ENCODE measurements at places on chromosomes 3 and 15. TPM values are rescaled to one million over a fixed set of nuclear protein-coding genes. Genes with fewer than 3 reads are reported as not detected.

The KBTBD13 gene
- not detected for total RNA-seq

The NME9 gene
- total RNA-seq, result not detected

The GP5 gene
- 1.4 TPM for total RNA-seq

The EPM2AIP1 gene
- total RNA-seq, result 34.0 TPM

The WDR49 gene
- total RNA-seq, result 0.79 TPM

The AHSG gene
- total RNA-seq, result not detected

The NR1I2 gene
- 0.20 TPM for total RNA-seq

GRCh38 chr3:5767304-5767703 is 579.8 kb downstream of the EDEM1 start:
- DNase-seq, result no peak

DNA sequence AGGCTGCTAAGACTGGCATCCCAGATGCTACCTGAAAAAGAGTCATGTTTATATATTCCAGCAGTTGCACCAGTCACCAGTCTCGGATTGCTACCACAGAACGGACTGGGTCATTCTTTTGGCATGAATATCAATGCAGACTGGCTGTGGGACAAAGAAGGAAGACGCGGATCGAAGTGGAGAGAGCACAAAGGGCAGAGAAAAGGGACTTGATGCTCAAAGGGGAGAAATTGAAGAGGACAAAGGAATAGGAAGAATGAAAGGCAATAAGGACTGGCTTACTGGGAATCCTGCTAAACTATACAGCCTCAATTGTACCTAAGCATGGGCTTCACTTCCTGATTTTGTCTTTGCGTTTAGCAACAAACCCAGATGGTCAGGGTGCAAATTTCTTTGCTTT is 15.3 kb upstream of the DIS3L start:
- DNase-seq, result no peak

DNA sequence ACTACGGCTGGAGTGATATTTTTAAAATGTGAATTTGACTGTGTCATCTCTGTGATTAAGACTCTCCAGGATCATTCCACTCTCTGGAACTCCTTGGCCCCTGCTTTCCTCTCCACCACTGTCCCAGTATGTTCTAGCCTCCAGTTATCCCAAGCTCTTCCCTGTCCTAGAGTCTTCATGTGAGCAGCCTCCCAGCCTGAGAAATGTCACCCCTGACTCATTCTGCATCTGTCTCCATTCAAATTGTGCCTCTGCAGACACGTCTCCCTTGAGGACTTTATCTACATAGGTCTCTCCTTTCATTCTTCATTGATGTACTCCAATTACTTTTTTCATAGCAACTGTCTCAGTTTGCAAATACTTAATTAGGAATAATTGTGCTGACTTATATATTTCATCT is 317.7 kb upstream of the ADAMTS9 start:
- no peak for DNase-seq

DNA sequence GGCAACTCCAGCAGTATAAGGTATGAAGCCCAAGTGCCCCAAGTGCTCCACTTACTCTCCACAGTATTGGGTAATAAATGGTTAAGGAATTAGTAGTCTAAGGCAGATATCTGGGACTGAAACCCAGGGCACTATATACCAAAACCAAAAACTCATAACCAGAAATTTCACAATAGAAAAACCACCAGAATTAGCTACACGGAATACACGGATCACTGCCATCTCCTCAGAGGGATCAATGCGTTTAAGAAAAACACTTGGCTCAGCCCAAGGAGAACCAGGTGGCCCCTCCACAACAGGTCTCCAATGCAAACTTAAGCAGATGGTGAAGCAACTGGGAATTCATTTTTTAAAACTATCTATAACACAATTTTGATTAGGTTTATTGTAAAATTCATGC is 83.6 kb downstream of the FAIM start:
- DNase-seq, result no peak

DNA sequence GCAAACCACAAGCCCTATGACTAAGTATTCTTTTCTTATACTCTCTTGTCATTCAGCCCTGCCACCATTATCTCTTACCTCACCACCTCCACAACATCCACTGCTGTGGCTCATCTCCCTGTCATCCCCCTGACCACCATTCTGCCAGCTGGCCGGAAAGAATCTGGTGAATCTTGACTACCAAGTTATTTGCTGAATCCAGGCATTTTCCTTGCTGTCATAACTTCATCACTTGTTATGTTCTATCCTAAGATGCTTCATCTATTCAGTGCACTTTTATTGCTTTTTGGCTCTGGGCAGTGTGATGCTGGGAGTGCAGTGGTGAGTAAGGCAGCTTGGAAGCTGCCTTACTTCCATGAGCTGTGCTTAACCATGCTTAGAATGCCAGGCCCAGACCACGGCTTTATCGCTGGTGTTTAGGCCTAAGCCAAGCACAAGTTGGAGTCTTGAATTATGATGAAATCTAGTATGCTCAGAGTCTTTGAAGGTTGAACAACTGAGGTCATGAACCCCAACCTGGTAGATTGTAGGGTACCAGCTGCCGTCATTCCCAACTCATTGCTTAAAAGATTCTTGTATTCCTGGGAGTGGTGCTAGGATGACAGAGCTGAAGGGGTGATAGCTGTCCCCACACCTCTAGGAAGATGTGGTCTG is 27.0 kb upstream of the APH1B start:
- DNase-seq, result no peak

- DNase-seq, result no peak
These were observed 88.6 kb downstream of the LRIG1 start for GRCh38 chr3:66411961-66412887.

DNA sequence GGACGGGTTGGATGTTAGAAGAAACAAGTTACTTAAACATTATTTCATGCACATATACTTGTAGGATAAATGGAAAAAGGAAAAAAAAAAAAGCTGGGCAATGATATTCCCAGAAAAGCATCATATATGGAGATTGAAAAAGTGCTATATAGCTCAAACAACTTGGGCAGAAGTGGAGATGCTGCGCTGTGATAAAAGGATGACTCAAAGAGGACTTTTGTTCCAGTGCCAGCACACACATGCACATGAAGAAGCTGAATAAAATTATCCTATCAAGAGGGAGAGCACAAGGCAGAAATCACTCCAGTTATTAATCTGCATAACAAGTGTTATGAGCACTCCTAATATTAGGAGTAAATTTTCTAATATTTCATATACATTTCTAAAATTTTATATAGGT is 30.9 kb downstream of the FRMD4B start:
- no peak for DNase-seq

DNA sequence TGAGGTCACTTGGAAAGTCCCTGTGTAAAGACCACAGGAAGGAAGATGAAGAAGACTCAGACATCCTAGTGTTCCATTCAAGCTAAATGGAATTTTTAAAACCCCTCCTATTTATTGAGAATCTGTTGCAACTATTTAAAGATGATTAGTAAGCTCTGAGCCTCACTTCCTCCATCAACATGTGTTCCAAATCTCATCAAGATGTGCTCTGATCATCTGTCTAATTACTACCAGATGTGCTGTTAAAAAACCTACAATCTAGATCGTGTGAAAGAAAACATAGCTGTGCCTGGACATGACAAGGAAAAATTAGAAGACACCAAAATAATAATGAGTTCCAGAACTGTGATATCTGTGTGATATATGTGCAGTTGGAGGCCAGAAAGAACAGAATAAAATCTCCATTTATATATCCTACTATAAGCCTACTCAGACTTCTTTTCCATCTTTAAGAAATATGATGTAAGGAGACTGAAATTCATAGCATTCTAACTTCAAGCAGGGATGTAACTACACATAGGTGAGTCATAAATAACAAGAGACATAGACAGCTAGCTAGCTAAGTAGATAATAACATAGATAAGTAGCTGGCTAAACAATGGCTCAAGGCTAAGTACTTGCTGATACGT is 7.8 kb downstream of the XPC start:
- DNase-seq, result no peak

GRCh38 chr3:143349455-143349854 is 229.9 kb downstream of the CHST2 start:
- no peak for DNase-seq

DNA sequence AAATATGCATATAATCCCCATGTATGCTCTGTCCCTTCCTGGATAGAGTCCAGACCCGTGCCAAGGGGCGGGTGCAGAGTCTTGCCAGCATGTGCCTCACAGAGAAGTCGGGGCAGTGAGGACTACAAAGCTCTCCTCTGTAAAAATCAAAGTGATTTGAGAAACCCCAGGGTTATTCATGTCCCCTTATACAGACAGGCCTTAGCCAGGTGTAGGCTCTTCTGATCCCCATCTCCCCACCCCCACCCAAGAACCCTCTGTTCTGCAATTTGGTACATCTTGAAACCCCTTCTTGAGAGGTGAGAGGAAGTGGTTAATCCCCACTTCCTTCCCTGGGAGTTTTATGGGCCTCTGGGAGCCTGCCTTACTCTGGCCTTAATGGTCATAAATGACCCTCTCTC is 24.7 kb downstream of the TRIM71 start:
- DNase-seq, result peak; percentile 10

DNA sequence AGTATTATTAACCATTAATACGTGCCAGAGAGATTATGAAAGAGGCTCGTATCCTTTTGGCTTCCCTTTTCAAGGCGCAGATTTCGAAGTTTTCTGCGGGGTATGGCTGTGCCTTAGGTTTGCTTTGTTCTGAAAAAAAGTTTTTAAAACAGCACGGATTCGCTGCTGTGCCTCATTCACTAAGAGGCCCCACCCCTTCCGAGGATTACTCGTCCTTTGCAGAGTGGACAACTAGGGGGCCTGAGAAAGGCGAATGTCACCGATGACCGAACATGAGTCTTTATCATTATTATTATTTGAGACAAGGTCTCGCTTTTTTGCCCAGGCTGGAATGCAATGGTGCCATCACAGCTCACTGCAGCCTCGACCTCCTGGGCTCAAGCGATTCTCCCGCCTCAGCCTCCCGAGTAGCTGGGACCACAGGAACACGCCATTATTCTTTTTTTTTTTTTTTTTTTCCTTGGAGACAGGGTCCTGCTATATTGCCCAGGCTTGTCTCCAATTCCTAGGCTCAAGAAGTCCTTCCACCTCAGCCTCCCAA is 684 bp upstream of the RPS27L start:
- DNase-seq, result no peak

- no peak for DNase-seq
These were observed 103.0 kb downstream of the GBE1 start for GRCh38 chr3:81658322-81658997.

DNA sequence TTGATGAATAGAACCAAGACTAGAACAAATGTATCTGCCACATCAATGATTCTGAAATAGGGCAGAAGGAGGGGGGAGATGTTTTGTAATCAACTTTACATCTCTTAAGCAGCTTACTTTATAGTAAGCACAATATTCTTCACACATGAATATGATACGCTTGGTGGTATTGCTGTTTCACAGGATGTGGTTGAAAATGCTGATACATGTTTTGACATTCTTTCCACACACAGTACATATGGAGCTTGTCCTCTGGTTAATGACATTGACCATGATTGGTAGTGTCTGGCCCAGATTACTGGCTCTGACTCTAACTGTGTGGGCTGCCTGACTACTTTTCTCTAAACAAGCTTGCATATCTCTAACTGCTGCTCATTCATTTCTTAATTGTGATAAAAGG is 168.9 kb downstream of the KLHL25 start:
- DNase-seq, result peak; percentile 71

DNA sequence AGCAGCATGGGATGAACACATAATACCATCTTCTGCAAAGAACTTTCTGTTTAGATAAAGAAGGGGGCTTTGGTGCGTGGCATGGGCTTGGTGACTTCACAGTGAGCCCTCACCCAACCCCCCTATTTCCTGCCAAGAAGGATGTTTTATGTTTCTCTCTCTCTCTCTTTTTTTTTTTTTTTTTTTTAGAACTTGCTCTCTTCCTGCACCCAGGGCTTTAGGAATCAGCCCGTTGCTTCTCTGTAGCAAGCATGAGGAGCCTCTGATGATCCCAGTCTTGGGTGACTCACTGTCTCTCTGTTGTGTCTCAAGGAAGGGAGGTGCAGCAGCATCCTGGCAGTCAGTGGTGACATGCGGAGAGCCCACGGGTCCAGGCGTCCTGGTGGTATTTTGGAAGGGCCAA is 49.1 kb downstream of the CCK start:
- peak; percentile 78 for DNase-seq

DNA sequence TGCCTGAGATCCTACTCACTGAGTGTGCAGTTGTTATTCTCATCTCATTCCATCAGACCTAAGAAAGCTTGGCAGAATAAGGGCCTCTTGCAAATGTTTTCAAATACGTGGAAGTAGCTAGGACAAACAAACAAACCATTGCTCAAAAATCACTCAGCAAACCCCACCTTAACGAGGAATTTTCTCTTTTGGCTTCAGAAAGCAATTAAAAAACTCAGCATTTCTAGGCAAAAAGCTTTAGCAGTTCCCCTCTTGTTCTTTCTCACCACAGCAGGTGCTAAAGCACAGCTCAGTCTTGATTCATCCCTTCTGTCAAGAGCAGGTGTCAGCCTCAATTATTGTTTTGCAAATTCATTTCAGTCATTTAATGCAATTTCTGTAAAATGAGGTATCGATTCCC is 58.6 kb upstream of the NUDT16 start:
- no peak for DNase-seq

- DNase-seq, result no peak
These were observed 14.9 kb upstream of the HES1 start for GRCh38 chr3:194120789-194121770.

DNA sequence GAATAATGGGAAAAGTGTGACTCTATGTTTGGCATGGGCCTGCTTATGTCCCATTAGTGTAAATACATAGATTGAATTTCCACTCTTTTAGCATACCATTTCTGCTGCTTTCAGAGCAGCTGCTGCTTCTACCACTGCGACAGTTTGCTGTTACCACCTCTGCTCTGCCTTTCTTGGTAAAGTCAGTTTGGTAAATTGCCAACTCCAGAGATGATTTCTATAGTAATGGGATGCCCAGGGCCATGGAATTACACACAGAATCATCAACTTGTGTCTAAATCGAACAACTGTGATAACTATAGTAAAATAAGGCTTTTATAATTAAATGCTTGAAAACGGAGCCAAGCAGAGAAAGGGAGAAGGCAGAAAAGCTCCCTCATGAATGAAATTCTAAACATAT is 168.4 kb upstream of the VEPH1 start:
- no peak for DNase-seq

- DNase-seq, result no peak
These were observed 167.6 kb downstream of the PYDC2 start for GRCh38 chr3:191628571-191628970.

GRCh38 chr3:172221547-172221946 is 182.2 kb downstream of the FNDC3B start:
- DNase-seq, result no peak

All from CD4-positive, CD25-positive, alpha-beta regulatory T cell (primary cell).